ENCODE measurements at places on chromosomes 3 and 15. TPM values are rescaled to one million over a fixed set of nuclear protein-coding genes. Genes with fewer than 3 reads are reported as not detected.

CPA3 gene
- 0.17 TPM for polyA plus RNA-seq

TRPM1 gene
- not detected for polyA plus RNA-seq

PLAAT1 gene
- 0.18 TPM for polyA plus RNA-seq

A4GNT gene
- not detected for polyA plus RNA-seq

ZNF197 gene
- polyA plus RNA-seq: 8.1 TPM

CAPN3 gene
- polyA plus RNA-seq: 1.8 TPM

PROK2 gene
- not detected for polyA plus RNA-seq

GRCh38 chr15:75054172-75054897 is 30.9 kb downstream of the PPCDC start:
- no peak for DNase-seq

GRCh38 chr3:142940000-142940399 is 23.5 kb downstream of the PAQR9 start:
- no peak for DNase-seq

DNA sequence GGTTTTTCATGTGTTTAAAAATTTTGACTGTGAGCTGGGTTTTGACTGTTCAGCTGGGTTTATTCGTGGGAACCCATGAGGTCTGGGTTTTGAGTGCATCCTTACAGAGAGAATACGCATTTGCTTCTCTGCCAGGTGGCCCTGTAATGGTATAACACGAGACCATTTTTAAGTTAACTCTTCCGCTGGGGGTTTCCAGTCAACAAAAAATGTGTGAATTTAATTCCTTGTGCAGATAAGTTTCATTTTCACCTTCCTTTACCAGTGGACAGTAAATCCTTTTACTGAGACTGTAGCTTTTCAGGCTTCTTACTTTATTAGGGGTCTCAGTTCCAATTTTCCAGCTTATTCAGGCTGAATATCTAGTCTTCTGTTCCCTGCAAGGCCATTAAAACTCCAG is 149.6 kb downstream of the OPA1 start:
- DNase-seq: no peak

DNA sequence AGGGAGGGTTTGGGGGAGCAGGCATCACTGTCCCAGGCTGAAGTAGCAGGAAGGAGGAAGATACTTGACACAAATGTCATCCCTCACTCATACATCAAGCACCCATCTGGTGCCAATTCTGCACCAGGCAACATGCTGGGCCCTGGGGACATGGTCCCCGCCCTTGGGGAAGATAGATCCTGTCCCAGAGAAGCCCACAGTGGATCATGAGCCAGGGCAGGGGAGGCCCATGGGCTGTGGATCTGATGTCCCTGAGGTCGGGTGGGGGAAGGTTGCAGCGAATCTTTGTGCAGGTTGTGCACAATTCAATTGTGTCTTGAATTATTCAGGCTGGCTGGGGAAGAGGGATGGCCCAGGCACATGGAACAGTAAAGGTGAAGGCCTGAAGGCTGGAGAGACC is 6.4 kb upstream of the CCDC33 start:
- DNase-seq: no peak

GRCh38 chr3:150803440-150803985 is 40.5 kb upstream of the SIAH2 start:
- DNase-seq: no peak

- no peak for DNase-seq
Observed at GRCh38 chr15:38755718-38756117, 191.1 kb upstream of the RASGRP1 start.

GRCh38 chr15:26624128-26624527 is 148.7 kb downstream of the GABRB3 start:
- no peak for DNase-seq

GRCh38 chr3:158617982-158618875 is 26.1 kb upstream of the GFM1 start:
- DNase-seq: no peak

GRCh38 chr15:40955930-40956540 is 2.8 kb downstream of the CHAC1 start:
- DNase-seq: no peak
